Globus pallidus (tissue), 1 donor: ENCODE measurements at places on chromosomes 4 and X.

GRCh38 chr4:90889171-90889570 is 762.0 kb downstream of the CCSER1 start:
- no peak for DNase-seq

GRCh38 chr4:152307669-152308068 is 228.2 kb downstream of the FBXW7 start:
- no peak for DNase-seq

DNA sequence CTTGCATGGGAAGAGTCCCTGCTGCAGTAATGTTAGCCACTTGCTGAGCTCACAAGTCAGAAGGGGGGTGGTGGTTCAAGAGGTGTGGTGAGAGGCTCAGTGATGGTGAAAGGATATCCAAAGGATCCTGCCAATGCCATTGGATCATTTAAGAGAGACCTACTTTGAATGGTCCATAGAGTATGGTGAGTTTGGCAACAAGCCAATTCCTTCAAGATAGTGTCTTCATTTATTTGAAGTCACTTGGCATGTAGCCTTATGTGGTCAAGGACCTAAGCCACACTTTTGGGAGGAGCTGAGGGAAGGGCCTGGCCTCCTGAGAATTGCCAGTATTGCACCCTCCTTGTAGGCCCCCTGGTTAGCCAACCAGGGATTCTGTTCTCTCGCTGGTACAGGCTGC is 87.9 kb downstream of the TSPAN7 start:
- DNase-seq = no peak

DNA sequence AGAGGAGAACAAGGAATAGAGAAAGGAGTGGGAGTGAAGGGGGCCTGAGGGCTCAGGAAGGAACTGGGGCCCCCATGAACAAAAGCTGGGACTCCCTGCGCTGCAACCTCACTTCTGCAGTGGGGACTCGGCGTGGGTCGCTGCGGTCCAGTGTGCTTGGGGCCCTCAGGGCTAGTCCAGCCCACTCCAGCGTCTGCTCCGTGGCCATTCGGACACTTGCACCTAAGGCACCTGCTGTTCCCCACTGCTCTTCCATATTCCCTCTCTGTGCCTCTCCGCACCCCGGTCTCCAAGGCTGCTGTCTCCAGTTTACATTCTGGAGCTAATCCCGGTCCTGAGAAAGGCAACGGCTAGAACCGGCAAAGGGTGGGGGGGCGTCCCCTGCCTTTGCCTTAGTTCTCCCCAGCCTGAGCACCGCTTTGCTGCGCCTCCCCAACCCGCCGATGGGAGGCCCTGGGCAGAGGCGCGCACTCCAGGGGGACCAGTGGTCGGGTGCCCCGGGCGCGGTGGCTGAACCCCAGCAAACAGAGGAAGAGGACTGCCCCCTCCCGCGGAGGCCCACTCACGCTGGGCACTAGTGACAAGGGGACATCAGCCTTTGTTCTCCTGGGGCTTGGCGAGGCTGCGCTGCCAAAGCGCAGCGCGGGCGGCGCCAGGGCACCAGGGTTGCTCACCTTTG is 327.7 kb upstream of the F9 start:
- no peak for DNase-seq

DNA sequence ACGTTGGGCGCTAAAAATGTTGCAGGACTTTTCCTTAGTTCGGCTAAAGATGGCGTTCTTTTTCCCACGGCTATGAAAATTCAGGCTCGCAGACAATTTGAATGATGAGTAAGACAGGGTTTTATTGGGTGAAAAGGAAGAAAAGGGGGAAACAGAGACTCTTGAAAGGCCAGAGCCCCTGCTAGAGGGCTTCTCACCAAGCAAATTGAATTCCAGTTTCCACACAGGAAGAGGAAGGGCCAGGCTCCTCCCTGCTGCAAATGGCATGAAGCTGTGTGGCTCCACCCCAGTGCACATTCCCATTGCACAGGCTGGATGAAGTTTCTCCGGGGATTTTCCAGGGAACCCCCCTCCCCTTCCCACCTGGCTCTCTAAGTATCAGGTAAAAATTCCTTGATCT is 210.9 kb downstream of the KLHL4 start:
- no peak for DNase-seq

DNA sequence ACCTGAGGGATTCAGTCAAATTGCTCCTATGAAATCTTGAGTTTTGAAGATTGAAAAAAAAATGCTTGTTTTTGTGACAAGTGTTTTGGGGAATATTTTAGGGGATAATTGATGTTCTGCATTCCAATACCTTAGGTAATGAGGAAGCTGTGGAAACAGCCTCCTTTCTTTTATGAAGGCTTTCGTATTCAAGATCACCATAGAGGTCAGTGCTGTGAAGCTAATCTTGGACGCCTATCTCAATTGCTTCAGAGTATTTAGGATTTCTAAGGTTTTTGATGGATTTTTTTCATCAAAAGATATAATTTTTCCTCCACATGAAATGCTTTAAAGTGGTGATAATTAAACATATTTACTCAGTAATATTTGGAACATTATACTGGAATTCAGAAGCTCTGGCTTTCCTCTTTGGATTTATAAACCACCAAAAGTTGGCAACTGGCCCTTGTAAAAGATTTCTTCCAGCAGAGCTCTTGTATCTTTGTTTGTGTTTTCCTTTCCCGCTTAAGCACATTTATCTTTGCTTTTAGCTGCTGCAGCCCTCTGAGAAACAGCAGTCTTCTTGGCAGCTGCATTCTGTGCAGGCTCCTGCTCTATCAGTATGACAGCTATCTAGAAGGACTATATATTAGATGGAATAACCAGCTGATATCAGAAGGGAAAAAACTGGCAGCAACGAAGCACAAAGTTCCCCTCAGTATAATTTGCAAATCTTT is 63.7 kb downstream of the HMGB2 start:
- DNase-seq = no peak

DNA sequence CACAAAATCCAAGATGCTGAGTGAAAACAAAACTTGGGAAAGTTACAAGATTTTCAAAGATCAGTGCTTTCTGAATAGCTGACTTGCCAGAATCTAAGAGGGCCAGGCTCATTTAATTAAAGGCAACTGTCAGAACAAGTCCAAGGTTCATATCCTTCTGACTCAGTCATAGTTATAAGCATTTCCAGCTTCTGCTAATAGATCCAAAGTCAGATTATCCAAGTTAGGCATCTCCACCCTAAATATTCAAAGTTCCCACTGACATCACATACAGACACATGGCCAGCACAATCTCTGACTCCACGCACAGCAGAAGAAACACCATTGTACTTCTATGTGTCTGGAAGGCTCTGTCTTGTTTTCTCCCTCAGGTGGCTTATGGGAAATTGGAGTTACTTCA is 41.8 kb downstream of the GASK1B start:
- DNase-seq = no peak

- no peak for DNase-seq
Measured at GRCh38 chr4:35824231-35824630, 420.1 kb downstream of the ARAP2 start.

GRCh38 chr4:173990126-173990868 is 293.2 kb downstream of the FBXO8 start:
- DNase-seq = peak; percentile 12

GRCh38 chr4:13309751-13310150 is 174.4 kb downstream of the RAB28 start:
- no peak for DNase-seq

DNA sequence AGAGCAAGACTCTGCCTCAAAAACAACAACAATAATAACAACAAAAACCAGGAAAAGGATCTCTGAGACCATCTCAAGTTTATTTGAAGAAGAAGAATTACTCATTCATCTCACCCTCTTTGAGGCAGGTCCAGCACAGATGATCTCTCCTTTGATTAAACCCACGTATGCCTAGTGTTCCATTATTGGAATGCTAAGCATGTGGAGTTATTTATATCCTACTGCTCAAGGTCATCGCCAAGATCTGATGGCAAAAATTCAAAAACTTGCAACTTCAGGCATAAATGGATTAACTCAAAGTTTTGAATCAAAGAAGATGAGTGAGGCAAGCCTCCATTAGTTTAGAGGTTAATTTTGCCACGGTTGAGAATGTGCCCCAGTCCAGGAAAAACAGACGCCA is 184.2 kb downstream of the DHRSX start:
- DNase-seq = no peak

GRCh38 chrX:51894697-51895336 is 1.4 kb downstream of the MAGED1 start:
- peak; percentile 20 for DNase-seq

- DNase-seq = no peak
Measured at GRCh38 chr4:24949970-24950369, 37.1 kb upstream of the CCDC149 start.

- DNase-seq = no peak
Measured at GRCh38 chrX:153445106-153445855, 575 bp downstream of the TREX2 start.

GRCh38 chrX:75781611-75782010 is 3.4 kb downstream of the MAGEE2 start:
- DNase-seq = peak; percentile 41

DNA sequence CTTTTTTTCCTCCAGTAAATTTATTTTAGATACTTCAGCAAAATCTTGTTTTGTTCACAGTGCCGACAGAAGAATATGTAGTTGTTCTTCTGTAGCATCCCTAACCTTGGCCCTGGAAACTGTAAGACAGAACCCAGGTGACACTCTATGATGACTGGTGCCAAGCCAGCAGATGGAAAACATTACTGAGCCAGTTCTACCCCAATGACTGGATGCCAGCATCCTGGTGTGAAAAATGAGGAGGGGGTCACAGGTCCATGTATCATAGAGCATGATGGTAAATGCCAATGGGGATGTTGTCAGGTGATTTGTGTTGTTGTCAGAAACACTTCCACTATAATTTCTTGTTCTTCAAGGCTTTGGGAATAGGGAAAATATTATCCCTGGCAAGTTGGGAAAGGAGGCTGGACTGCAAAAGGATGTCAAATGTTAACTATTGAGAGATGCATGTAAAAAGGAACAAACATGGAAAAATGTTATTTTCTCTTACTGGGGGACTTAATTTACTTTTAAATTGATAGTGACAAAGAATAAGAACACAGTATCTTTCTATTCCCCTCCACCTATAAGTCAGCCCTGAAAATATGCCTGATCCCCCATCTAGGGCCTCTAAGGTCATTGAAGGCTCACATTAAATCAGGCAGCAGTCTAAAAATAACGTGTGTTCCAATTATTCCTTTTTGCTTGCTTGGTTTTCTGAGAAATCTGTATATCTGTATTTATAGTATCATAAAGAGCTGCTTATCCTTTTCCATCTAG is 159.8 kb downstream of the RASL11B start:
- no peak for DNase-seq

- DNase-seq = no peak
Measured at GRCh38 chrX:139332441-139332840, 198.1 kb upstream of the F9 start.

DNA sequence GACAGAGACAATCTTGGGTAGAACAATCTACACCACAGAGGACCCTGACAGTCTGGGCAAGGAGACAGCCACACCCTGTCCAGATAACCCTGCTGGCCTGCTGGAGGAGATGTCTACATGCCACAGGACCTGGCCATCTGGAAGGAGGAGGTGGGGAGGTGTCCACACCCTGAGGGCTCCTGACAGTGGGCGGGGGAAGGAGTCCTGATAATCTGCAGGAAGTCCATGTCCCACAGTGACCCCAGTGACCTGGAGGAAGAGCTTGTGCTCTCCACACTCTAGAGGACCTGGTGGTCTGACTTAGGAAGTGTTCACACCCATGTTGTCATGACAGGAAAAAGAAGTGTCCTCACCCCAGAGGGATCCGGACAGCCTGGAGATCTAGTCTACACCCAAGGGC is 5.5 kb downstream of the SUV39H1 start:
- no peak for DNase-seq

DNA sequence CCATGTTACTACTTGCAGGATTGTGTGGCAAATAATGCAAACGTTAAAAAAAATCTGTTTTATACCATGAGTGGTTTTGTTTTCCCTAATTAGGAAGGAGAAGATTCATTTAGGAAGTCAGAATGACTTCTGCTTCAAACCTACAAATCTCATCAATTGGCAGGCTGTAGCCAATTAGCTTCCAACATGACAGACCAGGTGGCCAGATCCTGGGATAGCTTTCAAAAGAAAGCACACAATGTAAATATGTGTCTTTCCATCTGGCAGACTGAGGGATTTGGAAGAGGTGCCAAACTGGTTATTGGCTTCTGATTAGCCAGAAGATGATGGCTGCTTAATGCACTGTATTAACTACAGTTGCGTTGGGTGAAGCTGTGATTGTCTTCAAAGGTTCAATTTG is 432.8 kb downstream of the ANKRD50 start:
- no peak for DNase-seq

GRCh38 chr4:6343939-6344408 is 74.3 kb downstream of the WFS1 start:
- DNase-seq = no peak

DNA sequence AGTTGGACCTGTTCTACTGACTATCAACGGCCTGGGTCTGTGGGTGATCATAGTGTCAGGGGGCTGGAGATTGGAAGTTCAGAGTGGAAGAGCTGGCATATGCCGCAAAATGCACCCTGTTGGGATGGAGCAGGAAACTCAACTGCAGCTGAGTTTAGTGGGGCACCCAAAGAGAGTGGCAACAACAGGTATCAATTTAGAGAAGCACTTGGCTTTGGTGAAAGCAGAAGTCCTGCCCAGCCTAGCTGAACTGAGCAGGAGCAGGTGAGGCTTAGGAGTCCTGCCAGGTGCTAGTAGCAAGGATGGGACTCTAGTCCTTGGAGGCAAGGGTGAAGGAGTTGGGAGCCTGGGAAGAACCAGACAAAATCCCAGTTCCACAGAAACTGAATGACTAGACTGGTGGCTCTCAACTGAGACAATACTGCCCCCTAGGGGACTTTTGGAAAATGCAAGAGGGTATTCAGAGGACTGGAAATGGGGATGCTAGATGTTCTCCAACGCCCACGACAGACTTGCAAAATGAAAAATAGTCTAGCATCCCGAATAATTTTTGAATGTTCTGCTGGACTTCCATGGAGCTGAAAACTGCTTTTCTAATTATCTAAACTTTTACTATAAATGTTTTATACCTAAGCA is 49.4 kb downstream of the RTL9 start:
- DNase-seq = peak; percentile 47

DNA sequence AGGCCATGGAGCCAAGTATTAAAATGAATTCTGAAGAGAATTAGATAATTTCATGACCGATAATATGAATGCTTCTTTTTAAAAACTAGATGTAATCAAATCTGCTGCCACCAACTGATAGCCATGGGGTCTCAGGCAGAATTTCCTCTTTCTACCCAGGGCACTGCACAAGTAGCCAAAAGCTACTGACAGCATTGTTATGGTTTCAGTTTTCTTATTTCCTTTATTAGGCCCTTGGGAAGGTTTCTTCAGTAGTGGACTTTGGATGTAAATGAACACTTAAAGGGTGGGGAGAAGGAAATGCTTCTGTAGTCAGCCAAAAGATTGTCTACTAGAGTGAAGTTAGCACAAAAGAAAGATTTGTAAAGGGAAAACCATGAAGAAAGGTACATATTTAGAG is 686.0 kb downstream of the ADGRL3 start:
- no peak for DNase-seq

DNA sequence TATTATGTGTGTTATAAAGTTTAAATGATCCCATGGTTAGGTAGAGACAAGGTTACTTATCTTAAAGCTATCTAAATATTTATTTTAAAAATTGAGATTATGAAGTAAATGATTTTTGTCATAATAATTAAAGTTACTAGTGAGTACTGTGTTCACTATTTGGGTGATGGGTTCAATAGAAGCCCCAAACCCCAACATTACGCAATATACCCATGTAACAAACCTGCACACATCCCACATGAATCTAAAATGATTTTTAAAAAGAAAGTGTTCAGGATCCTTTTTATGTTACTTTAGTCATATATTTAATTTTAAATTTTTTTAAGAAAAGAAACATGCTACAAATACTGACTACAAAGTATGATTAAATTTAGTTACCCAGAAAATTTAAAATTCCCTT is 193.9 kb downstream of the TLL1 start:
- DNase-seq = no peak

- no peak for DNase-seq
Measured at GRCh38 chr4:183576701-183577404, 72.0 kb downstream of the ING2 start.
